NCI-H2171 (cell line): ENCODE measurements at places on chromosomes 7 and 10.

GRCh38 chr10:32256613-32257437 lies 90.1 kb downstream of the EPC1 start:
- no peak for DNase-seq

DNA sequence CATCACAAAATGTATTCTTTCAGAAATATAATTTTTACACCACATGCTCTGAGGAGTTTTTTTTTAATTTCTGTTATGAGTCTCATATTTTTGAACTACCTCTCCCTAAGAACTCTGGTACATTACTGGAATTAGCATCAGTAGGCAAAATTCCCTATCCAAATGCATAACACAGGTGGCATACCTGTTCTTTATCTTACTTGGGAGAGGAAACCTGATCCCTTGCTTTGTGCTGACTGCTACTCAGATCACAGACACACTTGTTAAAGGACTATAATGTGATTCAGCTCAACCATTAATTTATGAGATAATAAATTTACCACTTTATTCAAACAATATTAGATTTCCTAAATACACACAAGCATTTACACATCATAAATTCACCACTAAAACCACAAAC lies 617.2 kb downstream of the GRM8 start:
- peak; percentile 34 for DNase-seq

DNA sequence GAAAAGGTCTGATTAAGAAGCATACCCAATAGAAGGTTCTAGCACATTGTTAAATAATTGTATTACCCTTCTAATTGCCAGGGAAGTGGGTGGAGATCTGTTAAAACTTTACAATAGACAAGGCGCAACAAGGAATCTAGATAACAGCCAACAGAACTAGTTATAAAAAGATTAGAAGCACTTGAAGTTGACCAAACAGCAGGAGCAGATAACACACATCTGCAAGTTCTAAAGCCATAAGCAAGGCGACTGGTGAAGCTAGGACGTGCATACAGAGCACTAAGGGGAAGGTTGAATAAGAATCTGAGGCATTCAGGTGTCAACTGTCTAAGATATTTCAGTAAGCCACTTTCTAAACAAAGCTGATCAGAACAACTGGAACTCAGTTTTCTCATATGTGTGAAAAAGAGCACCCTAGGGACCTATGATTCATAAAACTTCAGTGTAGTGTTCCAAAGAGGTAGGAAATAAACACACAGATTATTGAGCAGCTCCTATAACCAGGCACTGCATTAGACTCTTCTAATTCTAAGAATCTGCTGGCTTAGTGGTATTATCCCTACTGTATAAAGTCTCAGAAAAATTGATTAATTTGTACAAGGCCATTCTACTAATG lies 111.2 kb downstream of the SAMD9 start:
- no peak for DNase-seq

DNA sequence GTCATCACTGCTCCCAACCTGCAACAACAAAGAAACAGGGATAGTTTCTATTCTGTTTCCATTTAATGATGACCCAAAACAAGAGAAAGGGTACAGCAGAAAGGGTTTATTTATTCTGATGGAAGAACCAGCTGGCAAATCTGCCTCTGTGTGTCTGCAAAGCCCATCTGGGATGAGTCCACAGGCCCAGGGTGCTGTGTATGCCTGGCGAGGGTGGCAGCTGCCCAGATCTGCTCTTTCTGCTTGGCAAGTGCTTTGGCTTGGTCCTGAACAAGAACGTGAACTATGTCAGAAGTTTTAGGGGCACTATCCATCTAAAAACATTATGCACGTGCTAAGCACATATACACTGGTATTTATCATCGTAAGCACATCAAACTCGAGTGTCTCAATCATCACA lies 333.8 kb downstream of the CXCL12 start:
- DNase-seq: no peak

GRCh38 chr10:77252380-77253146 lies 385.0 kb downstream of the KCNMA1 start:
- no peak for DNase-seq

DNA sequence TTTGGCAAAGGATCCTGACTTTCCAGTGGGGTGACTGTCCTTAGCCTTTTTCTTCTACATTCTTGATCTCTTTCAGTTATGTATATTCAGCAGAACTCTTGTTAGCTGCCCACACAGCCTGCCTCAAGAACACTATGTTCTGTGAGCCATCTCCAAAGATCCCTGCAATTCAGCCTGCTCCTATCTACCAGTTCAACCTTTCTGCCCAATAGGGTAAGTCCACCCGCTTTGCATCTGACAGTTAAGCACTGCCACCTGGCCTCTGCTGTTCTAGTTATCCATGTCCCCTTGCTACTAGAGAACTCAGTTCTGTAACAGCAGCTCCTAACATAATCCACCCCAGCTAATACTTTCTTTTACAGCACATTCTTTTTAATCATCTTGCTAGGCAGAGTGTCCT lies 13.5 kb downstream of the OR9A2 start:
- no peak for DNase-seq

DNA sequence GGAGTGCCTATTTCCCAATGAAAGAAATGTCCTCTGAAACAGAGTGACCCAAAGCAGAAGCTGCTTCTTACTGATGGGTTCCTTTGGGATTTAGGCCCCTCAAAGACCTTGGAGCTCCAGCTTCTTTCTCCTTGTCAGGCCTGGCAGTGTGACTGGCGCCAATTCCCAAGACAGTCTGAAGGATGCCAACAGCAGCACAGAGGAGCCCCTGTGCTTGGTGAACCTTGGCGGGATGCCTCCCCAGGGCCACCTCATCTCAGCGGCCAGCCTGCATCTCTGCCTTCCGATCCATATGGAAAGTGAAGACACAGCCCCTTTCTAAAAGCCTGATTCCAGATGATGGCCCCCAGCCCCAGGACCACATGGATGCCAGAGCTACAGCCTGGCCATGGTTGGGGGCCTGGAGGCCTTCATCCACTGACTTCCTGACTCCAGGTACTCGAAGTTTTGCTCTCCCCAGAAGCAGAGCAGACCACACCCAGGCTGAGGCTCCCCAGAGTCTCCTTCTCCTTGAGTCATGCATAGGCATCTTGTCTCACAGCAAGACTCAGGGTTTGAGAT lies 45.4 kb downstream of the FBXW4 start:
- no peak for DNase-seq

DNA sequence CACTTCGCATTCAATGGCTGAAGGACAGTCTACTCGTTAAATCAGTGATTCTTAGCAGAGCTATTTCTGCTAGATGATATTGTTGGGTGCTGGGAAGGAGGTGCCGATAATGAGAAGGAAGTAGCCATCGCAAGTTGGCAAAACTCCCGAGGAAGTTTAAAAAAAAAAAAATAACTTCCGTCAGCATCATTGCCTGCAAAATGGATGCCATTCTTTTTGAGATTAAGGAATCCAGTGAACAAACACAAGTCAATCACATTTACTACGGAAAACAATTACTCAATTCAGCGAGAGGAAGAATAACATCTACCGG lies 74.4 kb upstream of the SFMBT2 start:
- DNase-seq: no peak

- no peak for DNase-seq
These were observed 48.4 kb upstream of the FAM20C start for GRCh38 chr7:143811-144453.
